ENCODE measurements at places on chromosomes 6 and 20. TPM values are rescaled to one million over a fixed set of nuclear protein-coding genes. Genes with fewer than 3 reads are reported as not detected.

The DOK5 gene
- not detected for total RNA-seq

The FLRT3 gene
- 0.70 TPM for total RNA-seq

The RAMACL gene
- total RNA-seq, result 0.52 TPM

The TGM6 gene
- total RNA-seq, result not detected

The MYCT1 gene
- not detected for total RNA-seq

The GJA1 gene
- total RNA-seq, result not detected

The ZNF391 gene
- 4.7 TPM for total RNA-seq

The C6orf141 gene
- 12.3 TPM for total RNA-seq

The ADGRG6 gene
- 30.3 TPM for total RNA-seq

The TRIM38 gene
- total RNA-seq, result 31.3 TPM

The UBD gene
- total RNA-seq, result not detected

The C6orf118 gene
- total RNA-seq, result not detected

The SIGLEC1 gene
- 0.13 TPM for total RNA-seq

The SNX21 gene
- 13.3 TPM for total RNA-seq

The TMEM151B gene
- not detected for total RNA-seq

The TP53INP2 gene
- total RNA-seq, result 4.9 TPM

Data from PC-9 (cell line).